ENCODE measurements at places on chromosomes 12 and 14.

GRCh38 chr12:112148031-112148513 is 22.7 kb downstream of the TRAFD1 start:
- DNase-seq, result no peak

- no peak for DNase-seq
Measured at GRCh38 chr12:81120961-81121360, 43.1 kb downstream of the ACSS3 start.

DNA sequence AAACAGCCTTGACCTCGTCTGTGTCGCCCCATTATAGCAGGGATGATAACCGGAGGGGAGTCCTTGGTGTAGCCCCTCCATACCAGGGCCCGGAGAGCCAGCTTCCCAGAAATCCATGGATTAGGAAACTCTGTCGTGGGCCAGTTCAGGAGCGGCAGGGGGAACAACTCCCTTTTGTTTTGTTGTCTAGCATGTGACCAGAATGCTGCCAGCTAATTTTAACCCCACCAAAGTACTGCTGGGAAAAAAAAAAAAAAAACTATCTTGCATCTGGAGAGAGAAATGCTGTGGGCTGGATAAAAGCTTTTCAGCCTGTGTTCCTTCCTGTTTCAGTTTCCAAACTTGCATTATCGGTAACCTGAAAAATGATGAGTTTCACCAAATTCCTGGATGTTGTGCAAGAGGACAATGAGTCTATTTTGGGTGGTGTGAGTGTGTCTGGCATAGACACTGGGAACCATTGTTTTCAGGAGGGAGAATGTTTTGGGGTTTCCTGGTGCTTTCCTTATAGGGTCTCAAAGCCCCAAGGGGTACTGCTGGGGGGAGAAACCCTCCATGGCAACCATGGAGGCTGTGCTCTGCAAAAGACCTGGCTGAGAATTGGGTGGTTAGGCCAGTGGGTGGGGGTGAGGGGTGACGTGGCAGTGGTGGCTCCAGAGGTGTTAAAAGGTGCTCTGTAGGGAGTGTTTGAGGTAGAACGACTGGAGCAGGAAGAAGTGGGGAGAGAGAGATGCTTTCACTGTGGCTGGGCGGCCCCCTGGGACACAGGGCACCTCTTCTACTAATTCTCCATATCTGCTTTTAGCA is 14.9 kb upstream of the IRF2BPL start:
- DNase-seq, result peak; percentile 74

- DNase-seq, result no peak
Measured at GRCh38 chr12:131123817-131124216, 170.1 kb downstream of the ADGRD1 start.

GRCh38 chr14:79467835-79468234 is 743.5 kb downstream of the DIO2 start:
- DNase-seq, result no peak

- DNase-seq, result no peak
Measured at GRCh38 chr14:51472881-51473280, 178.8 kb upstream of the FRMD6 start.
